ENCODE measurements at places on chromosomes 5 and 9. TPM values are rescaled to one million over a fixed set of nuclear protein-coding genes. Genes with fewer than 3 reads are reported as not detected.

TTC23L gene
- total RNA-seq = not detected

FOXD4L4 gene
- not detected for total RNA-seq

EIF4E1B gene
- total RNA-seq = not detected

OR1K1 gene
- total RNA-seq = not detected

TBC1D13 gene
- 25.4 TPM for total RNA-seq

SOWAHA gene
- total RNA-seq = 2.9 TPM

CEL gene
- 0.58 TPM for total RNA-seq

GRCh38 chr5:170617533-170618490, 114.0 kb downstream of the KCNIP1 start:
- DNase-seq = no peak

DNA sequence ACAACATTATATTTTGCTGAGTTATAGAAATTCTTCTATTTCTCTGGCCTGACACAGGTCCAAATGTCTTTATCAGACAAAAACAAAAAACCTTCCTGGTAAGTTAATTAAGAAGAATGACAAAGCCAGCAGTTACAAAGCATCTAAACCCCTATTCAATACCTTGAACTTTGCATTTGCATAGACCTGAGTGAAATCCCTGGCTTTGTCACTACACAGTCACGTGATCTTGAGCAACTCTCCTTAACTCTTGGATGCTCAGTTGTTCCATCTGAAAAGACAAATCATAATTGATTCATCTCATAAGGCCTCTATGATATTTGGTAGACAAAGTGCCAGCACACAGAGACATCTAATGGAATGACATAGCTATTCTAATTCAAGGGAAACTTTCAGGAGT, 166.6 kb upstream of the PPP1R2B start:
- no peak for DNase-seq

GRCh38 chr9:126472948-126473298, 140.8 kb upstream of the LMX1B start:
- no peak for DNase-seq

- DNase-seq = no peak
Observed at GRCh38 chr9:129656795-129657390, 8.6 kb upstream of the PRRX2 start.

GRCh38 chr9:75624998-75625397, 265.5 kb upstream of the PCSK5 start:
- DNase-seq = peak; percentile 20

DNA sequence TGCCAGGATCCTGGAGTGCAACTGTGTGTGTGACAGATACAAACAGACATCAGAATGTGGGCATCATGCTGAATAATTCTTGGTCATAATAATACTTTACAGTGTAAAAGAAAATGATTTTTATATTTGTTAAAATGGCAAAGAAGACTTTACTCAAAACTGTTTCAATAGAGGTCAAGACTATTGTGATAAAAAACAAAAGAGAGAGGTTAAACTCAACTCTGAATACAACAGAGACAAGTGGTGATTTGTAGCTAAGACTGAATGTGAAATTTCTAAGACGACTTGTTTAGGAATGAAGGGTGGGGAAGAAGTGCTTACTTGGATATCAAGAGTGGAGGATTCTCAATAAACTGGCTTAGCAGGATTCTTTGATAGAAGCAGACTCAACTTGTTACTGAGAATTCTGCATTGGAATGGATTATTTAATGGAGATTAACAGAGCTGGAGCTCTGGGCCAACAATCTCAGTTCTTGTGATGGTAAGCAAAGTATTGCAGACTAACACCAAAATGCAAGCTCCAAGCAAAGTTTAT, 457.4 kb upstream of the CDH18 start:
- no peak for DNase-seq

GRCh38 chr5:133401731-133402347, 210.5 kb downstream of the FSTL4 start:
- DNase-seq = no peak

DNA sequence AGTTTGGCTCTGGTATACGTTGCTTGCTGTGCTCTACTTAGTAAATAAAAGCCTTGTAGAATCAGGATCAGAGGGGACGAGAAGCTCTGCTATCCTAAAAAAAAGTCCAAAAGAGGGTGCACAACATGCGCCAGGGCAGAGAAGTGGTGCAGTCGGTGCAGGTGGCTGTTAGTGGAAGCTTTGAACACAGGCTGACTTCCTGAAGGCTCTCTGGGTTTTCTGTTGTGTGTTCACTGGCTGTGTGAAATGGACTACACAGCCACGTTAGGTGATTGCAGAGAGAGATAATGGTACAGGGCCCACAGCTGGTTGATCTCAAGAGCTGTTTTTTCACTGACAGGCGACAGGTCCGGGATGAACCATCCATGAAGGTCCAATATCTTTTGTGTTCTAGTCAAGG, 167.4 kb downstream of the TMEM167A start:
- DNase-seq = no peak
